ENCODE measurements at places on chromosomes 12 and 14.

- no peak for DNase-seq
Measured at GRCh38 chr12:14284184-14284722, 81.2 kb upstream of the ATF7IP start.

DNA sequence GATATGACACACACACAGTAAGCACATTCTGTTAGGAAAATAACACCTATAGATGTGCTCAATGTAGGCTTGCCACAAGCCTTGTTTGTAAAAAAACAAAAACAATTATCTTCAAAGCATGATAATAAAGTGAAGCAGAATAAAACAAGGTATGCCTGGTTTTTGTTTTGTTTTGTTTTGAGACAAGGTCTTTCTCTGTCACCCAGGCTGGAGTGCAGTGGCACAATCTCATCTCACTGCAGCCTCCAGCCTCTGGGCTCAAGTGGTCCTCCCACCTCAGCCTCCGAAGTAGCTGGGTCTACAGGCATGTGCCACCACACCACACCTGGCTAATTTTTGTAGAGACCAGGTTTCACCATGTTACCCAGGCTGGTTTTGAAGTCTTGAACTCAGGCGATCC is 52.4 kb upstream of the MON2 start:
- no peak for DNase-seq

DNA sequence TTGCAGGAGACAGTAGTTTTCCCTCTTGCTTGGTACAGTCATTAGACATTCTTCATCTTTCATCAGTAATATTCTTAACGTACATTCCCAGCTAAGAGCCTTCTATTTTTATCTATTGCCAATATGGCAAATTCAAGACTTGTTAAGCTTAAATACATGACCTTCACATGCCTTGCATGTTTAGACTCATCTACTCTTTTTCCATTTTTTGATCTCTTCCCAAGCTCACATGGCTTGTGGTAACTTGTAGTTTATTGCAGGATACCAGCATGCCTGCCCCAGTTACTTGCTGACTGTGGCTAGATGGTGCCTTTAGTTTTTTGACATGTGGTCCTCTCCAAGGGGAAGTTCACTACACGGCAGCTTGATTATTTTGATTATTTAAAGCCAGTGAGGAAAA is 729.0 kb downstream of the SLC6A15 start:
- no peak for DNase-seq

DNA sequence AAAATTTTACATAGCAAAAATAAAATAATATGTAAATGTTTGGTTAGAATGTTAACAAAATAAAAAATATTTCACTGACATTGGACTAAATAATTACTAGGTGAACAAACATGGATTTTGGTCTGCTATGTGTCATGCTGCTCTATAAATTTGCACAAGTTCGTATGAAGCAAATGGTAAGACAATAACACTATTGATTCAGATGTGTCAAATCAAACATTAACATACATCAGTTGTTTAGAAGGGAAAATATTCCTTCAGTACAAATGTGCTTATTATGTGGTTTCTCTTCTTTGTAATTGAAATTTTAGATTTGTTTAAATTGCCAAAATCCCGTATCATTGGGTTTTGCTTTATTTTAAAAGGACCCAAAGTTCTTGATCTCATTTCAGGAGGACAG is 46.9 kb downstream of the PAWR start:
- DNase-seq: no peak

GRCh38 chr12:105378911-105379310 is 48.4 kb downstream of the C12orf75 start:
- DNase-seq: no peak

DNA sequence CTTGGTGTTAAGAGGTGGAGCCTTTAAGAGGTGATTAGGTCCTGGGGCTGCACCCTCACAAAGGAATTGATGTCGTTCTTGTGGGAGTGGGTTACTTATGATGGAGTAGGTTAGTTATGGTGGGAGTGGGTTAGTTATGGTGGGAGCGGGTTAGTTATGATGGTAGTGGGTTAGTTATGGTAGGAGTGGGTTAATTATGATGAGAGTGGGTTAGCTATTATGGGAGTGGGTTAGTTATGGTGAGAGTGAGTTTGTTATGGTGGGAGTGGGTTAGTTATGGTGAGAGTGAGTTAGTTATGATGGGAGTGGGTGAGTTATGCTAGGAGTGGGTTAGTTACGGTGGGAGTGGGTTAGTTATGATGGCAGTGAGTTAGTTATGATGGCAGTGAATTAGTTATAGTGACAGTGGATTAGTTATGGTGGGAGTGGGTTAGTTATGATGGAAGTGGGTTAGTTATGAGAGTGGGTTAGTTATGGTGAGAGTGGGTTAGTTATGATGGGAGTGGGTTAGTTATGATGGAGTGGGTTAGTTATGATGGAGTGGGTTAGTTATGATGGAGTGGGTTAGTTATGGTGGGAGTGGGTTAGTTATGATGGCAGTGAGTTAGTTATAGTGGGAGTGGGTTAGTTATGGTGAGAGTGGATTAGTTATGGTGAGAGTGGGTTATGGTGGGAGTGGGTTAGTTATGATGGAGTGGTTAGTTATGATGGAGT is 22.6 kb upstream of the SFSWAP start:
- DNase-seq: no peak

DNA sequence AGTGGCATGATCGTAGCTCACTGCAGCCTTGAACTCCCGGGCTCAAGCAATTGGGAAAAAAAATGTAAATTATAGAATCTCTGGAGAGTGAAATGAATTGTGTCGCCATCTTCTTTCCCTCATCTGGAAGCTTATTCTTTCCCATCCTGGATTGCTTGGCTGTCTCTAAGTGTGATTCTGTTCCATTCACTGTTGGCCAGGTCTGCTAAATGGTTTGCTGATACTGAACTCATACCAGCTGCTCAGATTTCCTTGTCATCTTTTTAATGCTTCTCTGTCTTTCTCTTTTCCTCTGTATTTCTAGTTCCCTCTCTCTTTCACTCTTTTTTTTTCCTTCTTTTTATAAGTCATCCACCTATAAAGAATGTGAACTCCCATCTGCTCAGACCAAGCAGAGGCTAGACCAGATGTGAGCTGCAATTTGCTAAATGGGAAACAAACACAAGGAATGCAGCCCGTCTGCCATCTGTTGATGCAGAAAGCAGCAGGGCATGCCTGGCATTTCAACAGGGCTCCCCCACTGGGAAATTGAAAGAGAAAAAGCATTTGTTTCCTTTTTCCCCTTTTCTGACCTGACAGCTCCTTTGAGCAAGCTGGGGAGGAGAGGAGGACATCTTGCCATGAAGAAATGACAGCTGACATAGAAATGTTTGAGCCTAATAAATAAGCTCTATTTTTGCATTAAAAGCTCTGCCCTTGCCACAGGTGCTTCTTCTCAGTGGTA is 1823.6 kb upstream of the FLRT2 start:
- no peak for DNase-seq

Data from esophagus squamous epithelium (tissue), 5 donors.